Activated CD4-positive, alpha-beta memory T cell treated with anti-CD3 and anti-CD28 coated beads for 36 hours (primary cell): ENCODE measurements at places on chromosomes 6 and 20. TPM values are rescaled to one million over a fixed set of nuclear protein-coding genes. Genes with fewer than 3 reads are reported as not detected.

GRCh38 chr6:130724089-130724488, 103.1 kb upstream of the SMLR1 start:
- no peak for DNase-seq

- no peak for DNase-seq
Observed at GRCh38 chr6:146949425-146949824, 254.8 kb upstream of the STXBP5 start.

DNA sequence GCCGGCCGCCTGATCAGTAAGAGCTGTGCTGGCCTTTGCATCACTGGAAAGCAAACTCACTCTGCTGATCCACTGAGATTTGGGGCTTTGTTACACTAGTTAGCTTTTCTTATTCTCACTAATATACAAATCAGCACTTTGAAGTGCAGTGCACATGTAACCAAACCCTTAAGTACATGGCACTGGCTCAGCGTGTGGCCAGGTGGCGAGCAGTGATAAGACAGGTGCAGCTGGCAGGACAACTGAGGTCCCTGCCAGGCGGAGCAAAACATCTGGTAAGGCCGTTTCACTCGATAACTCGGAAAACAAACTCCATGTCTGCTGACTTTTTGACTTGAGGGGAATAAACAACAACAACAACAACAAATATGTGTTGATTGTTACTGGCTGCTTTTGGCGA, 11.0 kb downstream of the GFRA4 start:
- DNase-seq, result no peak

- no peak for DNase-seq
Observed at GRCh38 chr6:158408552-158409130, 96.4 kb downstream of the TULP4 start.

- DNase-seq, result no peak
Observed at GRCh38 chr6:162785632-162786242, 58.0 kb downstream of the PACRG start.

DNA sequence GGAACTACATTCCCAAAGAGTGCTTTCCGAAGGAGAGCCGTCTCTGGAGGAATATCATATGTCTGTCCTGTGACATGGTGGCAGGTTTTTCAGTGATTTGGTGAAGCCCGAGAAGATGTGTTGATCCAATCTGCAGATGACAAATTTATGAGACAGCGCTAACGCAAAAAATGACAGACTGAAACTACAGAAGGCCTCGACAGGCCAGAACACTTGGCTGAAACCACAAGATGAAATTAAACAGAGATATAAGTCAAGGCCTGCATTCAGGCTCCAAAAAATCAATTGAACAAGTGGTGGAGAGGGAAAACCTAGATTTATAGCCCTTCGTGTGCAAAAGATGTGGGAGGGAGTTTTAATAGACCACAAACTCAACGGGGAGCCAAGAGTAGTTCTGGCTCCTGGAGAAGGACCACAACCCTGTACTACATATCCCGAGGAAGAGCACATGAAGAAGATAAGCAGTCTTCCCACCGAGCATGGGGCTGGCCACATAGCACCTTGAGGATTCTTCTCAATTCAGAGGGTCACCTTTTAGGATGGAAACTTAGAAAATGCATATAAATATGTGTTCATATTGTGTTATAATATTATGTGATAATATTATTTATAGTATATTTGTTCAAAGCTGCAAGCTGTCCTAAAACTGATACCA, 231.3 kb upstream of the PDE10A start:
- DNase-seq, result no peak

DNA sequence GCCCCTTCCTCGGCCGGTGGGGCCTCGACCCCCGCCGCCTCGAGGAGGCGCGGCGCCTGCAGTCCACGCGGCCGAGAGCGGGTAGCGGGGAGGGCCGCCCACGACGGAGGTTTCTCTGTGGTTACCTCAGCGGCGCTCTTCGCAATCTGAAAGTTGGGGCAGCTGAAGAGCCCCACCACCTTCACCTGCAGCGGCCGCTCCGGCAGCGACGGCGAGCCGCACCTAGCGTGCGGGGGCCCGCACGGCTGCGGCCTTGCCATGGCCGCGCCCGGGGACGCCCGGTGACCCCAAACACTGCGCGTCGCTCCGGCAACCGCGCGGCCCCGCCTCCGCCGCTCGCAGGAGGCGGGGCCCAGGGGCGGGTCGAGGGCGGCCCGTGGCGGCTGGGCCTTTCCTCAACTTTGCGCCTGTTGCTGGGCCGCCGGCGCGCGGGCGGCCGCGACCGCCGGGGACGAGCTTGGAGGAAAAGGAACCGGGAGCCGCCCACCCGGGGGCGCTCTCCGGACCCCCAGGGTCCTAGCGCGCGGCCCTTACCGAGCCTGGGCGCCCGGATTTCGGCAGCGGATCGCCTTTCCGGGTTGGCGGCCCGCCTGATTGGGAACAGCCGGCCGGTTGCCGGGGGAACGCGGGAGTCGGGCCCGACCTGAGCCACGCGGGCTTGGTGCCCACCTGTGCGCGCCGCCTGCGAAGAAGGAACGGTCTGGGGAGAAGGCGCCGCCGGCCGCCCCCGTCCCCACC, at the start of the genes PPIL6 and SMPD2:
Gene PPIL6, minus strand, starts transcription at position 298 of the 738 bp plus-strand sequence. Its CDS starts 38 bp downstream, at position 260.
Gene SMPD2, plus strand, starts transcription at position 394 of the 738 bp plus-strand sequence. CDS start 398 bp downstream, outside the sequence.
- peak; percentile 84 for DNase-seq

DNA sequence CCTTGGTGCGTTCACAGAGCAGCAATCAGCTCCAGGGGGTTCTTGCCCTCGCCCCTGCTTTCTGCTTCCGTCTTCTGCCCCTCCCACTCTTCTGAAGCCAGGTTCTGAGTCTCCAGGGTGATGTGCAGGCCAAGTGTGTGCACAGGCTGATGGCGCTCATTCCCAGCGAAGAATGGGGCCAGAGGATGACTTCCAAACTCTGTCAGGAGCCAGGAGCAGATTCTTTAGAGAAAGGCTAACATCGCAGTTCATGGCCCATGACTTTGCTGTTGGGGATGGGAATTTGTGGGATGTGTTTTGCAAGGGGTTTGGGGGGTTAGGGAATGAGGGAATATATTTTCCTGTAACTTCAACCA, 56.1 kb upstream of the CCN6 start:
- no peak for DNase-seq

DNA sequence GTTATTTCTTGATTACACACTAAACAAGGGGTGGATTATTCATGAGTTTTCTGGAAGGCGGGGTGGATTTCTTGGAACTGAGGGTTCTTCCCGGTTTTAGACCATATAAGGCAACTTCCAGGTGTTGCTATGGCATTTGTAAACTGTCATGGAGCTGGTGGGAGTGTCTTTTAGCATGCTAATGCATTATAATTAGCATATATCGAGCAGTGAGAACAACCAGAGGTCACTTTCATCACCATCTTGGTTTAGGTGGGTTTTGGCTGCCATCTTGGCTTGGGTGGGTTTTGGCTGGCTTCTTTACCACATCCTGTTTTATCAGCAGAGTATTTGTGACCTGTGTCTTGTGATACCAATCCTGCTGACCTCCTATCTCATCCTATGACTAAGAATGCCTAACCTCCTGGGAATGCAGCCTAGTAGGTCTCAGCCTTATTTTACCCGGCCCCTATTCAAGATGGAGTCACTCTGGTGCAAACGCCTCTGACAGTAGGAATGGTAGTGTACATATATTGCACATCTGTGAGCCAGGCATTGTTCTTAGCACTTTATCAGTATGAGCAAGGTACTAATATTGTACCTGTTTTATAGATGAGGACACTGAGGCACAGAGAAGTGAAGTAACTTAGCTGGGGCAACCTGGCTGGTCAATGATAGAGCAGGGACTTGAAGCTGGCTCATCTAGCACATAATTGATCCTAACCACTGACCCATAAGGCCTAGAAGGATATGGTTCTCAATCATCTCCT, 203.7 kb downstream of the NFATC2 start:
- no peak for DNase-seq

DNA sequence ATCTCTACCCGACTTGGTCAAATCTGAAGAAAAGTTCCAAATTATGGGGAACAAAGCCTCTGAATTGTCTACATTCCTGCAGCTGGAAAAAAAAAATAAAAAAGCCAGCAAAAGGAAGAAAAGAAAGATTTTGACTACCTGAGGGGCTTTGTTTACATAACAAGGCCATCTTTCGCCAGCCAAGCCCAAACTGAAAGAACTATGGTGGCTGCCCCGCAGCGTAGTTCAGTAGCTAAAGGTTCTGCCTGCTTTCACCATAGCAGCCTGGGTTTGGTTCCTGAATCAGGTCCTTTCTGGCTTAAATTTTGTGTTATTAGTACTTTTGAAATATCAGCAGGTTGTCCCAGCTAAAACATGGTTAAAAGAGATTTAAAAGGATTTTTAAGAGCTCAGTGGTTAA, 35.4 kb downstream of the ZNF133 start:
- no peak for DNase-seq

DNA sequence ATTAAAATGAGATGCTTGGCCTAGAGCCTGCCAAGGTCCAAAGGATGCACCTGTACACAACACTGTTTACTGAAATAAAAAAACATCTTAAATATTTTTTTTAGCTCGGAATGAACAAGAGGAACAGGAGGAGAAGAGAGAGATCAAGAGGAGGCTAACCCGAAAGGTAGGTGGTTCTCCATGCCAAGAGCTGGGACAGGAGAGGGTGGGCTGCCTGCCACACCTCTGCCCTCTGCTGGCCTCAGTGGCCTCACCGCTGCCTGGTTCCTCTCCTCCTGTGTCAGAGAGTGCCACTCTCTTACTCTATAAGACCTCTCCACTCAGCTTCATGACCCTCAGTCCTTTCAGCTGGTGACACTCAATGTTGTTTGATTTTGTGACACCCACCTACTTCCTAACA, 50.2 kb downstream of the TBC1D7 start:
- peak; percentile 27 for DNase-seq

DNA sequence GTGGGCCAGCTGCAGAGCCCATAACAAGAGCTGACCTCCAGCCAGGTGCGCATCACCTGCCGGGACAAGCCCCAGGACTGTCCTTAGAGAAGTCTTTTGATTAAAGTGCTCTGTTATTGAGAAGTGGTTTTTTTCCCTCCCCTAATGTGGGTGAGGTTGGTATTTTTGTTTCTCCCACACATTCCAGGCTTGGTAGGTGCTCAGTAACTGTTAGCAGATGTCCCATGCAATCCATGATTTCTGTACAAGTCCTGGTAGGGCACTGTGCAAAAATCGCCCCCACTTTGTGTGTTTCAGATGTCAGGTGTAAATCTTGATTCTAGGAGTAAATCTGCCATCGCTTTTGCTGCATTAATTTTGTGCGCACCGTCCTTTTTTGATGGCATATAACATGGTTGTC, 4.7 kb downstream of the FAM210B start:
- no peak for DNase-seq

DNA sequence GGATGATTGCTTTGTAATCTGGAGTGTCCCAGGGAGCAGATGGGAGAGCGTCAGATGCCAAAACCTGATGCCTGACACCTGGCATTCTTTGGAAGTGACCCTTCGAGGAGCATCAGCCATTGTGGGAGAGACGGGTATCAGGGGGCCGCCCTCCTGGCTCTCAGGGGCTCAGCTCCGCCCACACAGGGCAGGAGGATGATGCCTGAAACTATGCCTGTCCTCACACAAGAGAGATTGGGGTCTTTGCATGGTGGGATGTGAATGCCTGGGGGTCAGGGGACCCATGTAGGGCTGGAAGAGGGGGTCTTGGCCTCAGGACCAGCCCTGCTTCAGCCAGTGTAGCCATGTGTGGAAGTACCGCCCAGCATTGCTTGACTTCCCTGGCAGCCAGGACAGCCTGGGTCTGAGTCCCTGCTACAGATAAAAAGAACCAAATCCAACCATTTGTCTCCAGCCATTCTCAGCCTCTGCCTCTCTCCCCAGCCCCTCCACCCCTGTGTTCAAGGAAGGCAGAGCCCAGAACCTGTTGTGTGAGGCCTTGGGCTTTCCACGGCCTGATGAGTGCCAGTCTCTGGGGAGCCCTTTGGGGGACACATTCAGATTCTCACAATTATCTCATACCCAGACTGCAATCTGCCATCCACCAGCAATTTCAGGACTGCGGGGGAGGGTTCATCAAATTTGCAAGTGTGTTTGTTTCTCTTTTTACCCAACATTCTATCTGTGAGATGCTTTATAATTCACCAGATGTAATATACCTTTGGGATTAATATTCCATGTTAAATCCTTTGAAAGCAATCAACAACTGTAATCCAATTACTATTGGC, 371.2 kb downstream of the PREX1 start:
- DNase-seq, result no peak

- DNase-seq, result no peak
Observed at GRCh38 chr6:2429032-2429431, 183.6 kb upstream of the GMDS start.

- DNase-seq, result no peak
Observed at GRCh38 chr6:26243132-26243531, 121.9 kb upstream of the BTN3A2 start.

- DNase-seq, result no peak
Observed at GRCh38 chr6:136831873-136832562, 9.6 kb downstream of the PEX7 start.

GRCh38 chr20:35238170-35238569, 11.7 kb downstream of the MMP24 start:
- DNase-seq, result no peak

CTSZ gene
- 34.8 TPM for total RNA-seq

DEFB112 gene
- total RNA-seq, result not detected

LST1 gene
- 16.9 TPM for total RNA-seq

LY6G5C gene
- 1.8 TPM for total RNA-seq

PFDN4 gene
- 38.4 TPM for total RNA-seq

FAM83B gene
- total RNA-seq, result not detected

RNF217 gene
- 1.1 TPM for total RNA-seq

IL17A gene
- total RNA-seq, result 35.3 TPM

APOM gene
- 3.1 TPM for total RNA-seq
